Hematopoietic multipotent progenitor cell (in vitro differentiated cells): ENCODE measurements at places on chromosomes 2 and 18. TPM values are rescaled to one million over a fixed set of nuclear protein-coding genes. Genes with fewer than 3 reads are reported as not detected.
A peak's percentile ranks its signal among the peaks of the same experiment; 100 is the strongest.

Gene IL18RAP
- 0.27 TPM for total RNA-seq

Gene MEMO1
- total RNA-seq: 28.8 TPM

Gene KLHL29
- under 0.01 TPM for total RNA-seq

Gene CYS1
- total RNA-seq: not detected

Gene LIMS1
- total RNA-seq: 198 TPM

Gene NGEF
- total RNA-seq: not detected

Gene GAL3ST2
- 3.8 TPM for total RNA-seq

Gene CNTNAP5
- total RNA-seq: 0.27 TPM

- peak; percentile 83 for DNase-seq
Measured at GRCh38 chr2:169664978-169665930, 29.0 kb downstream of the CFAP210 start.

- DNase-seq: peak; percentile 79
Measured at GRCh38 chr2:158456309-158457066, at the start of the genes CCDC148 and PKP4. Gene CCDC148, minus strand, starts transcription at chr2:158456753. Its CDS starts 314 bp downstream, at chr2:158456439. Gene PKP4, plus strand, starts transcription at chr2:158456952. Its CDS starts 76,233 bp downstream, at chr2:158533185.

GRCh38 chr2:8134473-8134932 is 547.4 kb upstream of the ID2 start:
- no peak for DNase-seq

DNA sequence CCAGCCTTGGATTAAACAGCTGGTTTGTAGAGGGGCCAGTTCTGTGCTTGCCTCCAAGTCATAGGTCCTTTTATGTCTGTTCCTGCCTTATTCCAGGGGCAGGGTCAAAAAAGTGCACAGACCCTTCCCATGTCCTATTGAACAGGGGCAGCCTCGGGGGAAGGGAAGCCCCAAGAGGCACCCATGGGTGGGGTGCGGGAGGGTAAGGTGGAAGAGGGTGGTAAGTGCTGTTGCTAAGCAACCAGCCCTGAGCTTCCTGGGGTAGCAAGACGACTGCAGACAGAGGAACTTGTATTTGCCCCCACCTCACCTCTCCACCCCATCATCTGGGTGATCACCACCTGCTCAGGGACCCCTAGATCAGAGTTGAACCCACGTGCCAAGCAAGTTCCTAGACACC is 7.7 kb downstream of the DNMT3A start:
- DNase-seq: no peak

DNA sequence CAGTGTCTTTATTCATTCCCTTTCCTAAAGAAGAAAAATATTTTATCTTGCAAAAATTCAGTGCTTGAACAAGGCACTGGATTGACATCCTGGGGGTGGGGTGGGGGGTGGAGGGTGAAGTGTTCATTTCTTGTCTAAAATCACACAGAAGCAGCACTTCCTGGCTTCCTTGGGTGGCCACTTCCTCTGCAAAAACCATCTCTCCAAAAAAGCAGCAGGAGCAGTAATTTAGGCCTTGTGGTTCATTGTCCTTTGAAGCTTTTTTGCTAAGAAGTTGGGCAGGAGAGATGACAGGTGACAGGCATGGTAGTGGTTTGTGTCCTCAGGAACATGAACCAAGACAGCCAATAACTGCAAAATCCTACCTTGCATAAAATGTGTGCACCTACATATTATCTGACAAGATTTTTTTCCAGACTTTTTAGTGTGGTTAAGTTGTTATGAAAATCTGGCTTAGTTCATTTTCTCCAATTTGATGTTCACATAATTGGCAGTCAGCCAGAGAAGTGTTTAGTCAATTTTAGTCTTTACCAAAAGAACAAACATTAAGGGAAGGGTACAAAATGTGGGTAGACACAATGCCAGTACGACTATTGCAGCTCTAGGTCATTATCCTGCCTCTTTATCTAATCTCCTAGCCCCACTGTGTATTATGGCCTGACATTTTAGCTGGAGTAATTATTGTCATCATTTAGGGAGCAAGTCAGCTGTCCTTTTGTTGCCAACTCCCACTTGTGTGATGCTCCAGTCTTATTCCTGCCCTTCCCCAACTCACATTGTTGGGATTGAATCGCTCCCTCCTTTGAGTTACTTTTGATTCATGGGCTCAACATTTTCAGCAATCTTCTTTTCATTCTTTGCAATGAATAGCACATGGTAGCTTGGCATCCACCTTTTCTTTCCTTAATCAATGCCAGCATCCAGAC is 177.2 kb downstream of the MYO3B start:
- no peak for DNase-seq

GRCh38 chr2:235868224-235868623 is 300.0 kb downstream of the GBX2 start:
- no peak for DNase-seq

GRCh38 chr2:229800997-229801754 is 86.8 kb upstream of the DNER start:
- DNase-seq: peak; percentile 57
